Tibial nerve (tissue), 4 donors: ENCODE measurements at places on chromosomes 2 and 18. TPM values are rescaled to one million over a fixed set of nuclear protein-coding genes. Genes with fewer than 3 reads are reported as not detected.

The ZNF892 gene
- 21.2 TPM for total RNA-seq

The PTCD3 gene
- 61.5 TPM for total RNA-seq

The ARHGAP25 gene
- 4.3 TPM for total RNA-seq

The NR4A2 gene
- total RNA-seq, result 31.5 TPM

The ELOA2 gene
- total RNA-seq, result not detected

The CDH20 gene
- total RNA-seq, result 0.90 TPM

The HRH4 gene
- not detected for total RNA-seq
